ENCODE measurements at places on chromosomes 6 and 20.

DNA sequence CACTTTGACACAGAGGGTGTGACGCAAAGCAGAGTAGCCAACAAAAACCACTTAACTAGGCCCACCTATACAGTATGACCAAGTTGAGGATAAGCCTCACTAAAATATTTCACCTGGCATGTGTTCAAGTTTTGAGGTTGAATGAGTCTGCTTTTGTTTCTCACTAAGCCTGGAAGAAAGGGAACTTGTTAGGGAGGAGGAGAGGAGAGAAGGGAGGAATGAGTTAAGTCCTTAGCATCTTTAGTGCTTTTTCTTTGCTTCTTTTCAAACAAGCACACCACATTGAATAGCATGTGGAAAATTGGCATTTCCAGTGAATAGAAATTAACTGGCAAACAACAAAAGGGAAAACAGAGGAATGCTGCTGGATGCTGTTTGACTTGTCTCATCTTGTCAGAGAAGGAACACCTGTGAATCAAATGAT is 461.9 kb downstream of the GJA1 start:
- no peak for DNase-seq

DNA sequence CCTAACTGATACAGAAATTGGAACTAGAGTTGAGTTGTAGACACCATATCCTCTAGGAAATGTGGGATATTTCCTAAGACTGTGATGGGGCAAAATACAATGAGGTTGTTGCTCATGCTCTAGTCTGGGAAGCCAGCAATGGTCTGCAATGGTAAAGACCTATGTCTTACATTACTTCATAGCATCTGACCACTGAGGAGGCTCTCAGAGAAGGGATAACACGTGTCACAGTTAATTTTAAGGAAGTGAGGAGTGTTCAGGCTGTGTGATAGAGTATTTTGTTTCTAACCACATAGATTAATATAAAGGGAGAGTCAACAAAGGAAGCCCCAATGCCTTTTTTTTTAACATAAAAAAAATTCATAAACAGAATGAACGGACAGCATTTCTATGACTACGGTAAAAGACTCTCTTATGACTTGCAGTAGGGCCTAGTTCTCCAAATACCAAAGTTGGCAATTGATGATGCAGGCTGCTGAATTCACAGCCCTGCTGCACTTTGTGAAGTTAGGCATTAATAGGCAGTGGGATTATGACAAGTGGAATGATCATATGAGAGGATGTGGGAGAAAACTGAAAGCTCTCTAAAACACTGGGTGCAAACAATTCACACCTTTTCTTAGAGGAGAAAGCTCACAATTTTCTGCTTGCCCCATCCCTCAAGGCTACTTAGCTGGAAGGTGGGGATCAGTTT is 13.7 kb downstream of the KCNS1 start:
- no peak for DNase-seq

DNA sequence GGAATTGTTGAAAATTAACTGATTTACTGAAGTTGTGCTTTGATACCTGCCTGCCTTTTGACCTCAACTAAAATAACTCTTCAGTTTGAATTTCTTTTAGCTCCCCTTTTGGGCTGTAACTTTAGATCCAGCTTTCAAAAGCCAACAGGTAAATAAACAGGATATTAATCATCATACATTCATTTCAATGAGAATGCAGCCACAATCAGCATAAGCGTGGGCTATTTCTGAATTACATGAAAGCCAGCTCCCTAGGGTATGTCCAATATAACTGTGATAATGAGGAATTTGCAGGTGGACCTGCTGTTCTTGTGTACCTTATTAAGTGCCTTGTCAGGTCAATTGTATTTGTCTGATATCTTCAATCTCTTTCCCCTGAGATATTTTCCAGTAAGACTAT is 830.6 kb downstream of the KIF16B start:
- no peak for DNase-seq

GRCh38 chr6:45148278-45148677 is 179.9 kb upstream of the RUNX2 start:
- DNase-seq = no peak

GRCh38 chr6:169169375-169169774 is 84.3 kb downstream of the THBS2 start:
- no peak for DNase-seq

- DNase-seq = no peak
Observed at GRCh38 chr6:12608016-12608860, 108.3 kb upstream of the PHACTR1 start.

- no peak for DNase-seq
Observed at GRCh38 chr6:151482290-151482689, 11.5 kb upstream of the CCDC170 start.

DNA sequence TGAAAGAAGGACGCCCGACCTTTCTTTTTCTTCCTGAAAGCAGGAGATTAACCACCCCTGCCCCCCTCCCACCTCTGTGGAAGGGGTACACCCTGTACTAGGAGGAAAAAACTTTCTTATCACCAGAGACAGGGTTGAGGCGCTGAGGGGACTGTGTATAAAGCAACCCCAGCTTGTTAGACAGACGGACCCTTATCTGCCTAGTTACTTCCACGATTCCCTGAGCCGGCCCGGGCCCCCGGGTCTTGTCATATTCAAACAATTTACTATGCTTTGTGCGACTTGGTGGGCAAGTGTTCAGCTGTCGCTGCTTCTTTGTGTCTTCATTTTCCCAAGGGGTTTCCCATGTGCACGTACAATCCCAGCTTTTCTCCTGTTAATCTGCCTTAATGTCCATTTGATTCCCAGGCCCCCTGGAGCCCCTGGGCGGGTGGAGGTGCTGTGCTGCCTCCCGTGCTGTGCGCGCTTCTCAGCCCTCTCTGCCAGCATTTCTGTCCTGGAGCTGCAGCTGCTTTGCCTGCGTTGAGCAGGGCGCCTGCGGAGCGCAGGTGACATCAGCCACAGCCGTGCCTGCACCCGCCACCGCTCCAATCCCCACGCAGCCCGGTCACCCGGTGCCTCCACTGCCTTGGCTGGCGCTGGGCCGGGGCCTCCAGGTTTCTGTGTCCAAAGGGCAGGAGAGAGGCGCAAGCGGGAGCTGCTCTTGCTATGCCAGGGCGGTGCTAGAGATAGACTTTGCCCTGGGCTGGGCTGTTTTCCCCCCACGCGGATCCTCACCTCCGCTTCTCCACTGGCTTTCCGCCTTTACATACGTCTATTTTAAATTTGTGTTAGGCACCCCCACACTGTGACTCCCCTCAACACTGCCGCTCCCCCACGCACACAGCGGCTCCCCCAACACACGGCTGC is 96.2 kb downstream of the TTLL2 start:
- no peak for DNase-seq
